ENCODE measurements at places on chromosomes 3 and 15.

GRCh38 chr3:55555873-55556618, 68.9 kb upstream of the WNT5A start:
- DNase-seq = no peak

- no peak for DNase-seq
These were observed 43.5 kb upstream of the MEF2A start for GRCh38 chr15:99522288-99522687.

- DNase-seq = no peak
These were observed 84.9 kb downstream of the WWTR1 start for GRCh38 chr3:149572796-149573414.

GRCh38 chr3:159669766-159670165, 318.9 kb upstream of the IL12A start:
- no peak for DNase-seq

GRCh38 chr3:107201146-107201545, 176.1 kb upstream of the CCDC54 start:
- DNase-seq = no peak

DNA sequence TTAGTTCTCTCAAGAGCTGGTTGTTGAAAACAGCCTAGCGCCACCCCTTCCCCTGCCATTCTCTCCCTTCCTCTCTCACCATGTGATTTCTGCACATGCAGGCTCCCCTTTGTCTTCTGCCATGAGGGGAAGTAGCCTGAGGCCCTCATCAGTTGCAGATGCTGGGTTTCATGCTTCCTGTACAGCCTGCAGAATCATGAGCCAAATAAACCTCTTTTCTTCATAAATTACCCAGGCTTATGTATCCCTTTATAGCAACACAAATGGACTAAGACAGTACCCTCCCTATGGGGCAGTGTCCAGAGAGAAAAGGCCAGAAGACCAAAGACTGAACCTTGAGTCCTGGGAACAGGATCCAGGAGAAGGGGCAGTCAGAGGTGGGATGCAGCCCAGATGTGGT, 54.7 kb downstream of the CLEC3B start:
- no peak for DNase-seq

- no peak for DNase-seq
These were observed 57.7 kb downstream of the FEM1B start for GRCh38 chr15:68335251-68335650.

GRCh38 chr3:150613709-150614480, 10.8 kb downstream of the SELENOT start:
- no peak for DNase-seq

DNA sequence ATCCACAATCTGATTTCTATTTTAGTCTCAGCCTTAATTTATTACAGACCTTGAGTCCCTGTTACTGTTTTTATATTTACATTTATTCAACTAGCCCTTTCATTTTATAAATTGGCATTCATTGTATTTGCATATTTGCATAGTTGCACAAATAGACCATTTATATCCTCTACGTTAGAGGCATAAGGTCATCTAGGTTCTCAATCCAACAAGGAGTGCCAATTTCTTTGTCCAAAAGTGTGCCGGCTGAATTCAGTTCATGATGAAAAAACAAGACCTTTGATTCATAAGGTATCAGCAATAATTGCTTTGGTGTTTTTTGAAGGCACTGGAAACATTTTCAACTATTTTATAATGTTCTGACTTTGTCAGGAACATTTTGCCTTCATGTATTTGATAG, 33.9 kb upstream of the NANOGP8 start:
- no peak for DNase-seq

GRCh38 chr3:114370537-114371174, 76.8 kb downstream of the TIGIT start:
- DNase-seq = no peak

- no peak for DNase-seq
These were observed 22.0 kb downstream of the COLQ start for GRCh38 chr3:15499536-15499935.

DNA sequence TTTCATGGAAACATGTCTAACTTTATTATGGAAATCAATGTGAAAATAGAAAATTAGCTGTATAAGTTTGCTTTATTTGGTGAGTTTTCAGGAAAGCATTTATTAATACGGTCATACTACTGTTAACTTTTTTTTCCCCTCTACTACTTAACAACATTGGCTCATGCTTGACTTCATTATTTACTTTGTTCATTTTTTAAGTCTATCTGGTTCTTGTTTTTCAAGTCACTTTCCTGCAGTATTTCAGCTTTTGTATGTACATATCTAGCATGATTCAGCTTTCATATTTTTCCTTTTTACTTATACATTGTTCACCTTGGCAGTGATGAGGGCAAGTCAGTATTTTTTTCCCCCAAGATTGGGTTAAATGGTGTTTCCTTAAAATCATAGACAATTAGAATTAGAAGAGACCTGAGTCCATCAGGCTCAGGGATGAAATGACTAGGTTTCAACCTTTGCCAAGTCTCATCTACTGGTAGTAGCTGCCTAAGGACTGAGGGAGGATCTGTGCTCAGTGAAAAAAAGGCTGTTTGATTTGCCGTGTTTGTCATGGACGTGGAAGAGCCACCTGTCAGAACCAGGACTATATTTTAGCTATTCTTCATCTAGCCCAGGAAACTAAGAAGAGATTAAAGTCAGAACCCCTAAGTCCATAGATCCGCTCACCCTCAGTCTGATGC, 15.4 kb downstream of the TMOD3 start:
- DNase-seq = no peak

DNA sequence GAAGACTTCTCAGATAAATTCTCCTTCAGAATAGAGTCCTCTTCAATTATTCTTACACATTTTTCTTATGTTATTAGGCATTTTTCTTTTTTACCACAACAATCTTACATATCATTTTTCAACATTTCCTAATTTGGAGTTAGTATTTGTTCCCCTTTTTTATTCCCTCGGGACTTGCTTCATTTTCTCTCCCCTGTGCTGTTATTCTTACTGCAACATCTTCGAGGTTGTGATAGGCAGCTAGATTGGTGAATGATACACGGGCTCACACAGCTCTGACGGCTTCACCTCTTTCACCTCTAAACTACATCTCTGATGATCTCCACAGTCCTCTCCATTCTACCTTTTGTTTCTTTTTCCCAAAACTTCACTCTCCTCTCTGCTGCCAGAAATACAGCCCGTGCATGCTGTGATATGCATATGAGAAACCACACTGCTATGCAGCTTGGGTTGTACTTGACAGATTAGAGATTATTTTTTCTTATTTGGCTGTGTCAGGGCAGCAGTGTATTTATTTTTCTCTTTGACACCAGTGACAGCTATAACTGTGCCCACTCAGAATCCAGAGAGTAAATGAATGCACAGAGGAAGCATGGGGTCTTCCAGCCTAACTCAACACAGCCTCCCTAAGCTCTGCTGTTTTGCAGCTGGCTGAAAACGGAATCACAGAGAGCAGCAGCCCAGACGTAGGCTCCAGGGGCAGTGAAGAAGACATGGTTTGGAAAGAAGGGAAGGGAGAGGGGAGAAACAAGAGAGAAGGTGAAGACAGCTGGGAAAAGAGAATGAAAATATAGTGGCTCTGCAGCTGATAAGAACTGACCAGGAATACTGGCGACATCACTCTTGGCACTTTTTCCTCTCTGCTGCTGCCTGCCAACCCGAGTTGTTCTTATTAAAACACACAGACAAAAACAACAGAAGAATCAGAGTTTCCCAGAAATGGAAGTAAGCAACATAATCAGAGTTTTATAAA, 61.8 kb downstream of the SLC9A9 start:
- no peak for DNase-seq

DNA sequence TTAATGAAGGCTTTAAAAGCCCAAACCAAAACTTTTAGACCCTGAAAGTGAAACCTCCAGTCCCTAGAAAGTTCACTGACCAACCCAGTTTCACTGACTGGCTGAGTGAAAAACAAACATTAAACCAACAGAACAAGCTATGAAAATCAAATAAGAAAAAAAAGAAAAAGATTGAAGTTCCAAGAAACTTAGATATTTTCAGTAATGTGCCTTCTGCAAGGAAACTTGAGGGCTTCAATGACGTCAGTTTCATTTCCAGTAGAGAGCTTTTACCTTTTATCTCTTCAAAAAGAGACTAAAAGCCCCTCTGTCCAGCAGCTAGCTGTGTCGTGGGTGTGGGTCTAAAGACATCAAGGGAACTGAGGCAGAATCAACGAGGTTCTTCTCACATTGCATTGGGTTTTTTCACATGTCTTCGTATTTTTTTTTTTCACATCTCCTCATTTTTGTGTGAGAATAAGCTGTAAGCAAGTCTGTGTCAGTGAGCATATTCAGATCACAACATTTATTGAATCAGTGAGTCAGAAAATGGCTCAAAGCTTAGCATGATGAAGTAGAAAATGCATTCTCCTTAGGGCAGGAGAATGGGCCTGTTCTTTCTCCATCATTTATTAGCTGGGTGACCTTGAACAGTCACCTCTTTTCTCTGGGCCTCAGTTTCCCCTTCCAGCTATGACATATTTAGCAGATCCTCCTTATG, 54.8 kb upstream of the BCL6 start:
- DNase-seq = no peak

DNA sequence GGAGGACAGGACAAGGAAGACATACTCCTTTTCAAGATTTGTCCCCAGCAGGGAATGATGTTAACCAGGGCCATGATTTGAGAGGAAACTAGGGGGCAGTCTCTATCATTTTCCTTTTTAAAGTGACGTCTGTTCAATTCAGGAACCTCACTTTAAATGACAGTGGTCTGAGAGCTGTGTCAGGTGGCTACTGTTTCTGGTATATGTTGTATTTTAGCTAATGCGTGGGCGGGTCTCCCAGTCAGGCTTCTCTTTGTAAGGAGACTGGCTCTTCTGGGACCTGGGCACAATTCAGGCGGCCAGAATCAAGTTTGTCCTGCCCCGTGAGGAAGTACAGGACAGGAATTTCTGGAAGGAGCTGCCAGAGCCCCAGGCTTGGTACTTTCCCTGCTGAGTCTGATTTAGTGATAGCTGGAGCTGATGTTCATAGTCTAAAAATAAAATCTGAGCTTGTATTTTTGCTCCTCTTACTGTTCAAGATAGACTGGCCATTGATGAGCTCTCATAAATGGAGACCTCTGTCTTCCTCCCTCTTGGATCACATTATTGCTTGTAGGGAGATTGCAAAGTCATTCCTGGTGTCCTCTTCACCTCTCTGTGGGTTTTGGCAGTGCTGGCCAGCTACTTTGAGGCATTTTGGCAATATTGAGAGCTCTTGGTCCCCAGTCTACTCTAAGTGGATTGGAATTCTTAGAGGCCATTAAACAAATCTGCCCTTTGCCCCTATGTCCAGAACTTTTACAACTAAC, 25.6 kb downstream of the SQOR start:
- no peak for DNase-seq

DNA sequence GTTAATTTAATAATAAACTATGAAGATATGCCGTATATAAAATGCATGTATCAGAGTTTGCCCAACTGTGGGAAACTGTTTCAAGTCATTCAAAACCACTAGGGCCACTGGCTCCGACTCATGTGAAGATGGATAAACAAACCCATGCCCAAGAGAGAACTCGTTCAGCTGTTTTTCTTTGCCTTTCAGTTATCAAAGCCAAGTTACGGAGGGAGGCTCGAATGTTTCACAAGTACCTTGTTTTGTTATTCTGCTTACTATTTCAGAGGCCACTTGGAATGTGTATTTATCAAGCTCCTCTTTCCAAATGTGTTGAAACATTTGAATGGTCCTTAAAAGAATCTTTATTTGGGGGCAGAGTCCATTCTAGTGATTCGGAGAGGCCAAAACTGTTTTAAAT, 82.1 kb downstream of the DUT start:
- DNase-seq = no peak

DNA sequence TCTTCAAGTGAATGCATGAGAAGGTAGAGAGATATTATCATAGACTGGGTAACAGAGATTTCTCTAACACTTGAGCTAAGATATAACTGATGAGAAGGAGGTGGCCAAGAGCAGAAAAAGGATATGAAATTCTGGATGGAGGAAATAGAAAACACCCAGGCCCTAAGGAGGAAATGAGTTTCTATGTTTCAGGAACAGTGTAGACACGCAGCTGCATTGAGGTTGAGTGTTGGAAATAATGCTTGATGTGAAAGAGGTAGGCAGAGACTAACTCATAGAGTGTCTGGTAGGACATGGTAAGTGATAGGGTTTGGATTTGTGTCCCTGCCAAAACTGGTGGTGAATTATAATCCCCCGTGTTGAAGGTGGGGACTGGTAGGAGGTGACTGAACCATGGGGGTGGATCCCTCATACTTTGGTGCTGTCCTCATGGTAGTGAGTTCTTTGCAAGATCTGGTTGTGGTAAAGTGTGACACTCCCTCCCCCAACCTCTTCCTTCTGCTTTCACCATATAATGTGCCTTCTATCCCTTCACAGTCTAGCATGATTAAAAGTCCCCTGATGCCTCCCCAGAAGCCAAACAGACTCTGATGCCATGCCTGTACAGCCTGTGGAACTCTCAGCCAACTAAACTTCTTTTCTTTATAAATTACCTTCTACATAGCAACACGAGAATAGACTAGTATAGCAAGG, 787.3 kb downstream of the EDEM1 start:
- no peak for DNase-seq

DNA sequence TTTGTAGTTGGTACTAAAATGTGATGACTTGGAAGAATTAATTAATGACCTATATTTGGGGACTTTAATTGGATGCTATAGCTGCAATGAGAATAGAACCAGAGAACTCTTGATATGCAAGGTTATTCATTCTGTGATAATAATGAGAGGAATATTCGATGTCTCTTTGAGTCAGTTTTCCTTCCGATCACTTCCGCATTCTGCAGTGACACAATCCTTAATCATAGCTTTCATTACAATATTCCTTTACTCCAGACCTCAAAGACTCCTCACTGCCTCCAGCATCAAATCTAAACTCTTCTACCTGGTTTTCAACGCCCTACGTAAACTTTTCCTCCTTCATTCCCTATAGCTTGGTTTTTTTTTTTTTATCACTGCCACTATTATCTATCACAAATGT, 21.6 kb downstream of the B3GNT5 start:
- DNase-seq = no peak

DNA sequence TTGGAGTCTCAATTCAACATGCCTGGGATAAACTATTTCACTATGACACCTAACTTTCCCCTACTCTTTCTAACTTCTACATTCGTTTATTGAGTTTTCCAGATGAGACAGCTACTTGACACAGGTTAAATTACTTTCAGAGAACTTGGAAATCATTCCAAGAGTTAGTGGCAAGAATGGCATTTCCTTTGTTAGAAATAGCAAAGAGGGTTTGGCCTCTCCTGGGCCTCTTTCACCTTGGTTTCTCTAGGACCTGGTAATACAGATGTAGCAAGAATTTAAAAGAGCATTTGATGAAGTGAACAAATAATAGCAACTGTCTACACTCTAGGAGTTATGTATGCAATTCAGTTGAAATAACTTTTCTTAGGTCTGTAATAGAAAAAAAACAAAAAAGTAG, 748.9 kb downstream of the MECOM start:
- no peak for DNase-seq

All from erythroblast (primary cell).